ENCODE measurements at places on chromosomes 1 and 21.

- no peak for DNase-seq
These were observed 10.1 kb downstream of the TADA1 start for GRCh38 chr1:166865926-166866325.

DNA sequence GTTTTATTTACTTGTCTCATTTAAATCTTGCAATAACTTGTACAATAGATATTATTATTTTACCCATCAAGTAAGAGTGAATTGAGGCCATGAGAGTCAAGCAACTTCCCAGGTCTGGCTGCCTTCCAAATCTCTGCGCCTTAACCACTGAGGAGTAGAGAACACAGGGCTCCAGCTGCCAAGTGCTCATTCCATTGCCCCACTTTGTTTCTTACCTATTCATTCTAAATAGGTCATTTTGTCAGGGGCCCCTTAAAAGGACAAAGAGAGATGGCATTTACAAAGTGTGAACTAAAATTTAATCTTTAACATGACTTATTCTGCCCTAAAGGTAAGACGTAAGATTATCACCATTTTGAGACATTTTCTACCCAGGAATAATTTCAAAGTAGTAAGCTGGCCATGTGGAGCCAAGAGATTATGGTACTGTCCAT, 3.5 kb downstream of the PPP1R15B start:
- no peak for DNase-seq

DNA sequence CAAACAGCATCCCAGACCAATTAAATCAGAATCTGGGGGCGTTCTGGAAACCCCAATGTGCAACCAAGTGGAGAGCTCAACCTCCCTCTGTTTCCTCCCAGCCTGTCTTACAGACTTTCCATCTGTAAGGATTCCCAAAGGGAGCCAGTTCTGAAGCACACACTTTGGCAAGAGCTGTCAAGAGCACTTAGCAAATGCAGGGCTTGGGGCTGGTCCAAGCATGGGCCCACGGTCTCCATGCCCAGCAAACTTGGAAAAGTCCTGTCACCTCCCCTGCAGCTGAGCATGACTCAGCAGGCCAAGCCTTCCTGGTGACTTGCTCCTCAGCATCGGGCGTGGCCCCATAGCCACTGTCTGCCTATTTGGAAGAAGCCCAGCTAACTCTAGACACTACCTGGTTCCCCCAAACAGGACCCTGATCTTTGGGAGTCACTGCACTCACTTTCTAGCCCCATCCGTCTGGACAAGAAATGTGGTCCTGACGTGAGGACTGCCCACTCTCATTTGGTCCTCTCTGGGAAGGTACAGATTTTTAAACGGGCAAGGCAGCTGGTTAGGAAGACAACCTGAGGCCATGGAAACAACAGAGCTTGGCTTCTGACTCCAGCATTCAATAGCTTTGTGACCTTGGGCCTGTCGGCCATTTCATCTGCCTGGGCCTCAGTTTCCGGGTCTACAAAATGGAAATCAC, 16.9 kb downstream of the SLC2A1 start:
- no peak for DNase-seq

GRCh38 chr1:23103001-23103889, 65.4 kb downstream of the LUZP1 start:
- DNase-seq, result no peak

GRCh38 chr1:239617731-239618130, 231.4 kb downstream of the CHRM3 start:
- DNase-seq, result no peak

DNA sequence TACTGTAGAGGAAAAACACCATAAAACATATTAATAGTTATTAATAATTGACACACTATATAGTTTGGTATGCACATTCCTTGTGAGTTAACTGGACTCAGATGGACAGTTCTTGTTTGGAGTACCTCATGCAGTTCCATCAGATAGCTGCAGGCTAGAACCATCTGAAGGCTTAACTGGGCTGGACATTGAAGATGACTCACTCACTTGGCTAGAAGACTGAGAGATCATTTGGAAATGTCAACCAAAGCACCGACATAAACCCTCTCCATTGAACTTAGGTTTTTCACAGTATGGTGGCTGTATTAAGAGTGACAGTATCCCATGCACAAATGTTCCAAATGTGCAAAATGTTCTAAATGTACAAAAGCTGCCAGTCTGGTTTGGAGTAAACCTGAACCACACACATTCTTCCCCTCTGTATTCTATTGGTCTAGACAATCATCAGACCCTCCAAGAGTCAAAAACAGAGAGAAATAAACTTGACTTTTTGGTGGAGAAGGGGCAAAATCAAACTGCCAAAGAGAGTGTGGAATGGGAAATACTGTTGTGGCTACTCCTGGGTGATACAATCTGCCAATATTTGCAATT, 708.4 kb downstream of the KCNT2 start:
- no peak for DNase-seq

GRCh38 chr1:109225711-109226445, 12.2 kb downstream of the SARS1 start:
- no peak for DNase-seq

DNA sequence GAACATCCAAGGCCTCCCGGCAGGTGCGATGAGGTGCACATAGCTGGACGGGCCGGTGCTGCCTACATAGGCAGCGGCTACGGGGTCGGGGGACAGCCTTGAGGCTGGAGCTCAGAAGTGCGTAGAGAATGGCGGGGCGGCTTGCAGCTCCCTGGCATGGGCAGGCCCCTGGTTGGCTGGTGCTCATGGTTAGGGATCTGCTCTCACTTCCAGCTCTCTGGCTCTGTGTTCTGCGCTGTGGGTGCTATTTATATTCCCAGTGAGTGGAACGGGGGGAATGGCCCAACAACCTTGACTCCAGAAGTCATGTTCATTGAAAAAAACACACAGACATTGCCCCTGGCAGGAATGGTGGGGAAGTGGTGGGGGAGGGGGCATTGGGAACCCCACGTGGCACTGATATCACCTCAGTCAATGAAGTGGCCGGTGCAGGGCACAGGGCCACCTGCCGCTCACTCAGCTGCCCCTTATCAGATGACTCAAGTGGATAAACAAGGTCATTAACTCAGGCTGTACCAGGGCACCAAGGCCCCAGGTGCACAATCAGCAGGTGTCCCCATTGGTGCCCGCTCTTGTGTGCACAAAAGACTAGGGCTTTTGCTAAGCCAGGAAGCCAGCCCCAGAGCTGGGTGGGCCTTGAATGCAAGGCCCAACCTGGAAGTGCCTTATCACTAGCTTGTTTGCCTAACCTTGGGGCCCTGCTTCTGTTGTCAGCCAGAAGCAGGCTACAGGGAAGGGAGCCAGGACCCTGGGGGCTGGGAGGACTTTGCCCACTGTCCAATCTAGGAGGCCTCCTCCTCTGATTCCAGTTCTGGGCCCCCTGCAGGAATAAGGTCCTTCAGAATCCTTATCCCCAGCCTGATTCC, at the start of gene NR0B2:
TSS of gene NR0B2 (minus strand) at position 222 of the 866 bp plus-strand sequence. CDS start at position 187, 35 bp downstream.
- no peak for DNase-seq

GRCh38 chr1:244329591-244330317, 122.0 kb downstream of the ADSS2 start:
- DNase-seq, result no peak

GRCh38 chr1:110011527-110012041, 22.8 kb upstream of the STRIP1 start:
- DNase-seq, result no peak

DNA sequence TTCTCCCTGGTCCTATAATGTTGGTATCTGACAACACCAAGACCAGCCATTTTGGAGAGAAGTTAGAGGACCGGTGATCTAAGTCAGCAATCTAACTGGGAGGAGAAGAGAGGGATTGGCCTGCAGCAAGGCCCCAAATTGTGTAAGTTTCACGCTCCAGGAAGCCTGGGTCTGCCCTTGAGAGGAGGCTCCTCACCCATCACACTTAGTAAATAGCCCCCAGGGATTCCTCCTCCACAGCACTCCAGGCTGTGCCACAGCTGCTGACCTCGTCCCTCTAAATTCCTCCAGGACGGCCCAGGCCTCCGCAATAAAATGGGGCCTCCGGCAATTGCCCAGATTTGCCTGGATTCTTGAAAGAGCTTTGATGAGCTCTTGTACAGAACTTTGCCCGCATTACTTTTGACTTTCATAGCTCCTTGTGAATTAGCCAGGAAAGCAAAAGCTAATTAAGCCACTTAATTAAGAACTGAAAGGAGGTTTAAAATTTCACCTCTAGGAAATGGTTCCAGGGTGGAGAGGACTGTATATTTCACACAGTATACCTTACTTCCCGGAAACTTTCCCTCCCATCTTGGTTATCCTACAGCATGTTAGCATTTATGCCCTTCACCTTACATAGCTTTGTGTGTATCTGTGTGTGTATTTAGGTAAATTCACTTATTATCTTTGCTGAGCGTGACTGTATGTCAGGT, 90.5 kb downstream of the LAMC2 start:
- DNase-seq, result no peak

DNA sequence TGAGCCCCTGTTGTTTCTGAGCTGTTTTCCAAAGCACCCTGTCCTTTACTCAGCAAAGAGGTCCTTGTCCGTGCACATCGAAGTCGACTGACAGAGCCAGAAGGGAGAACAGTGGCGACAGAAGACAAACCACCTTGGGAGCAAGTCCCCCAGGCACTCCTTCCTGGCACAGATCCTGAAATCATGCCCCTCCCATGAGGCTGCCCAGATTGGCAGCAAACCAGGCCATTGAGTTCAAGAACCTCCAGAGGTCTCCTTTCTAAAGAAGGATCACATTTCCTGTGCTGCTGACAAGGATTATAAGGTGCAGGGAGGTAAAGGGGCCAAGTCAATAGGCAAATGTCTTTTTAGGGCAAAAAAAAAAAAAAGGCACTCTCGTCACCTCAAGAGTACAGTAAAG, 84.7 kb upstream of the HIVEP3 start:
- DNase-seq, result no peak

GRCh38 chr1:112788561-112788960, 73.4 kb upstream of the PPM1J start:
- no peak for DNase-seq

DNA sequence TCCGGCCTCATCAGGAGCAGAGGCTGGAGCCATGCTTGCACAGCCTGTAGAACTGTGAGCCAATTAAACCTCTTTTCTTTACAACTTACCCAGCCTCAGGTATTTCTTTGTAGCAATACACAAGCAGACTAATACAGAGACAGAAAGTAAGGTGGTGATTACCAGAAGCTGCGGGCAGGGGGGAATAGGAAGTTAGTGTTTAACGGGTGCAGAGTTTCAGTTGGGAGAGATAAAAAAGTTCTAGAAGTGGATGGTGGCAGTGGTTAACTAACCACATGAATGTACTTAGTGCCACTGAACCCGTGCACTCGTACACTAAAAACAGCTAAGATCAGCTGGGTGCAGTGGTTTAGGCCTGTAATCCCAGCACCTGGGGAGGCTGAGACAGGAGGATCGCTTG, 80.4 kb upstream of the TARDBP start:
- no peak for DNase-seq

- DNase-seq, result no peak
These were observed 505 bp downstream of the LMNA start for GRCh38 chr1:156114919-156115513.

DNA sequence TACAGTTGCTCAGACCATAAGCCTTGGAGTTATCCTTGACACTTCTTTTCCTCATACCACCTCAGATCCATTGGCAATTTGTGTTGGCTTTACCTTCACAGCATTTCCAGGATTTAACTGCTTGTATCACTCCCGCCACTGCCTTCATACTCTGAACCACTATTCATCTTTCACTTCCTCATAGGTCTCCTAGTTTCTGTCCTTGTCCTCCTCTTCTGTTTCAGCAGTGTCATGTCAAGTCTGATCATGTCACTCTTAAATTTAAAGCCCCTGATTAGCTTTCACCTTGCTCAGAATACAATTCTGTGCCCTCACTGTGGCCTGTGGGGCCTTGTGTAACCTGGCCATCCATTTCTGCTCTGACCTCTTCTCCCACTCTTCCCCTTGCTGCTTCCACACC, 34.7 kb upstream of the C1orf115 start:
- no peak for DNase-seq

GRCh38 chr1:241271427-241271826, 85.6 kb downstream of the RGS7 start:
- DNase-seq, result no peak

DNA sequence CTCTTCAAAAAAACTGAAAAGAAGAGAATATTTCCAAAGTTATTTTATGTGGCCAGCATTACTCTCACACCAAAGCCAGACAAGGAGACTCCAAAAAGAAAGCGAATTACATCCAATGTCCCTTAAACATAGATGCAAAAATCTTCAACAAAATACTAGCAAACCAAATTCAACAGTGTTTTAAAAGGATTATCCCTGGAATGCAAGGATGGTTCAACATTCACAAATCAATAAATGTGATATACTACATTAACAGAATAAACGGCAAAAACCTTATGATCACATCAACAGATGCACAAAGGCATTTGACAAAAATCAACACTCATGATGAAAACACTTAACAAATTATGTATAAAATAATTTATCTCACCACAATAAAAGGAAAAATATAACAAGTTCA, 207.8 kb downstream of the DENND1B start:
- no peak for DNase-seq

DNA sequence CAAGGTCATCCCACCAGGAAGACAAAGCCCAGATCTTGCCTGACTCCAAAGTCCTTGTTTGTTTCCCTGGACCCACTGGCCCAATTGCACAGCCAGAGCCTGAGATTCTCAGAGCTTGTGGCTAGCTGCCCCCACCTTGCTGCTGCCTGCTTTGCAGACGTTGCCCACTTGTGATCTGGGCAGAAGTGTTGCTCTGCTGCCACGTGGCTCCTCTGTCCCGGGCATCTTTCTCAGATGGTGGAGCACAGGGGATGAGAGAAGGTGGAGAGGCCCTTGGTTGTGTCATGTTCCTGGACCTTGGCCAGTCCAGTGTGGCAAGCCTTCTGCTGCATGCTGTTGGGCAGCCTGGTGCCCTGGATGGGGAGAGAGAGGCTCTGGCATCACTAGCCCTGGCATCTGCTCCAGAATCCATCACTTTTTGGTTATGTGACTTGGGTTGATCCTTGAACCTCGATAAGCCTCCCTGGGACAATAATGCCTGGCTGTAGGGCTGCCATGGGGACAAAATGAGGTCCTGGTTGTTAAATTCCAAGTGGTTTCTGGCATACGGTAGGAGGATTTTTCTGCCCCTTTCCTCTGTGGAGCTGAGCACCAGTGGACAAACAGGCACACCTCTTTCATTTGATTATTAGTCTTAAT, 1.5 kb upstream of the NR0B2 start:
- DNase-seq, result no peak

GRCh38 chr1:155107309-155108264, 20.1 kb upstream of the EFNA1 start:
- no peak for DNase-seq

- no peak for DNase-seq
These were observed 922 bp upstream of the FCRLB start for GRCh38 chr1:161720422-161720821.

- no peak for DNase-seq
These were observed 163.0 kb upstream of the KAZN start for GRCh38 chr1:14435368-14436023.

- DNase-seq, result no peak
These were observed 2.5 kb downstream of the AGO4 start for GRCh38 chr1:35810096-35810881.

- no peak for DNase-seq
These were observed 19.4 kb upstream of the SLAMF6 start for GRCh38 chr1:160542303-160542945.

DNA sequence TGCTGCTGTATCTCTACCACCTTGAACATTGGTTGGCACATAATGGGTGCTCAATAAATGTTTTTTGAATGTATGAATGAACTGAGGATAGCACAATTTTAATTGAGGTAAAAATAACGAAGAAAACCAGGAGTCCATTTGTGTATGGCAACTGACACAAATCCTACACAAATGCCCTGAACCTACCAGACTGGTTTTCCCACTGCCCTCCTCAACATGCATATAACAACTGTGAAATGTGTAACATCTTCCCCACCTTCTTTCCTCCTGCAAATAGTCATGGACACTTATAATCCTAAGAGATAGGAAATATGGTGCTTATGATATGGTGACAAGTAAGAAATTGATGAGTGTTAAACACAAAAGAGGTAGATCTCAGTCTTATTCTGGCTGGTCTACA, 9.9 kb upstream of the LMO4 start:
- DNase-seq, result no peak

Measured in activated CD4-positive, alpha-beta T cell treated with anti-CD3 and anti-CD28 coated beads, Interleukin-2, amount 50 U/mL, for 24 hours (primary cell).